ENCODE measurements at places on chromosomes 3 and 15. TPM values are rescaled to one million over a fixed set of nuclear protein-coding genes. Genes with fewer than 3 reads are reported as not detected.
A peak's percentile ranks its signal among the peaks of the same experiment; 100 is the strongest.

DNA sequence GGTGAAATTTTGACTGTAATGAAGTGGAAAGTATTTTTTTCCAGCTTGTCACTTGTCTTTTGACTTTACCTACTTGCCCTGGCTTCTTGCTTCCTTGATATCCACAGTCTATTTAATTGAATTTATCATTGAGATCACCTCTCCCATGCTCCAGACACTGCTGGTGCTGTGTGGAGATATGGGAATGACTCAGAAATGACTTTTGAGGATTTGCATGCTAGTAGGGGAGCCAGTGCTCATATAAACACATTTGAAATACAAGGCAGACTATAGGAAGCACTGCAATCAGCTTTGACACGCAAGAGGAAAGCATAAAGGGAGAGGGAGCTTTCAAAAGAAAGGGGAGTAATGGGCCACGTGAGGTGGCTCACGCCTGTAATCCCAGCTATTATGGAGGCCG is 7.3 kb upstream of the TRPM1 start:
- no peak for DNase-seq

DNA sequence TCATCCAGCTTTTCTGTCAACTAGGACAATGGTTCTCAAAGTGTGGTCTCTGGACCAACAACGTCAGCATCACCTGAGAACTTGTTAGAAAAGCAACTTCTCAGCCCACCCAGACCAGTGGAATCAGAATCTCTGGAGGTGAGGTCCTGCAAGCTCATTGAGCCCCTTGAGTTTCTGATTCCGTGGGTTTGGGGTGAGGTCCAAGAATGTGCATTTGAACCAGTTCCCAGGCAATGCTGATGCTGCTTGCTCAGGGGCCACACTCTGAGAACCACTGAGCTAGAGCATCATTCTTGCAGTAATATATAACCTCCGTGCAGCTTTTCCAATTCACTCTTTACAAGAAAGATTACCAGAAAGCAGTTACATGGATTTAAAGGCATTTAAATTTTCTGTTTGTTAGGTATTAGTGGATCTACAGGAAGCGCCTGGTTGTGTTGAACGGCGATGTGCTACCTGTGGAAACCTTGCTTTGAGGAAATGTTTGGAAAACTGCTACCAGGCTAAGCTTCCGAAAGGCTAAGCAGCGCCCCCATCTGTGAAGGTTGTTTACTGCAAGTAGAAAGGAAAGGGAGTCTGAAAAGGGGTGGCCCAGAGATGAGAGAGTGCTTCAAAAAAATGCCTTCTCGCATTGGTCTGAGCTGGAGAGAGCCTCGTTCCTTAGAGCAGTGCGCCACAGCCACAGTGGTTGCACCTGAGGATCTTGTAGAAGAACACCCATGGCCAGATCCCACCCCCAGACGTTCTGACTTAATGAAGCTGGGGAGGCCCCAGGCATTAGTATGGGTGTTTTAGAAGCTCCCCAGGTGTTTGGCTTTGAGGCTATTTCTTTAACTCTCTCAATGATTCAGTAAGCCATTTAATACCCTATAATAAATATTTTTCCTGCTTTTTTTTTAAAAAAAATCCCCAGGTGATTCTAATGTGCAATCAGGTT is 50.0 kb downstream of the RLBP1 start:
- DNase-seq: no peak

DNA sequence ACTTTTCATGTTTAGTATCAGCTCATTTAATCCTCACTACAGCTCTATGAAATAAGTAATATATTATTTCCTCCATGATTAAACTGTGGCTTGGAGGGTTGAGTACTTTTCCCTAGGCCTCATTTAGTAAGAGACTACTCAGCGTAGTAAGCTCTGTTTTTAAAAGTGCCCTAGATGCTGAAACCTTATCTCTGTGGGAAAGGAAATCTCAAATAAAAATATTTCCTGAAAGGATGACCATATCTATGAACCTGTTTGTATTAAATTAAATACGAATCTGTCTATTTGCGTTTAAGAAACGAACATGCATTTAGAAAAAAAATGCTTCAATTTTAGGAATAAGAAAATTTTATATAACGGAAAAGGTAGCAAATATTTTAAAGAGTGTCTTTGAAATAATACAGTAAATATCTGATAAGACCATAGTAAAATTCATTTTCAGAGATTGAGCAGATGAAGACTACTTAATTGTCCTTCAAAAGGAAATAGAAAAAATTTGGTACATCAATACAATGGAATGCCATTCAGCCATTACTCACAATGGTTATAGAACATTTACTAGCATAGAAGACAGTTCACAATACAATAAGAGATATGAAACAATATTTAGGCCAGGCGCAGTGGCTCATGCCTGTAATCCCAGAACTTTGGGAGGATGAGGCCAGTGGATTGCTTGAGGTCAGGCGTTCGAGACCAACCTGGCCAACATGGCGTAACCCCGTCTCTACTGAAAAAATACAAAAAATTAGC is 56.2 kb downstream of the ATG7 start:
- DNase-seq: no peak

- DNase-seq: no peak
Measured at GRCh38 chr3:184429786-184430185, 49.9 kb downstream of the CHRD start.

The IGSF10 gene
- total RNA-seq: 5.0 TPM

DNA sequence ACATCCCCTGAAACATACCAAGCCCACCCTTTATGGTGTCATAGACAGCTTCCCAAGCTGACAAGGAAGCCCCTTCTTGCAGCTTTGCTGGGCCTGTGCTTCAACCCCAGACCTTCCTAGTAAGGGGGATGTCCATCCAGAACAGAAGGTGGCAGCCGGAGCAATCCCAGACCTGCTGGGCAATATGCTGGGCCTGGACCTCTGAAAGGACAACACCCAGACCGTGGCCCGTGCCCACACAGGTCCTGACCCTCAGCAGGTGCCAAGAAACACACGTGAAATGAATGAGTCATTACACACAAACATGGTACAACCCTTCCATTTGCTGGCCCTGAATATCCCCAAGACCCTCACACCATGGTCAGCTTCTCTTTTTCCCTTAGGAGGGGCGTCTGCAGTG is 19.8 kb upstream of the VILL start:
- no peak for DNase-seq

DNA sequence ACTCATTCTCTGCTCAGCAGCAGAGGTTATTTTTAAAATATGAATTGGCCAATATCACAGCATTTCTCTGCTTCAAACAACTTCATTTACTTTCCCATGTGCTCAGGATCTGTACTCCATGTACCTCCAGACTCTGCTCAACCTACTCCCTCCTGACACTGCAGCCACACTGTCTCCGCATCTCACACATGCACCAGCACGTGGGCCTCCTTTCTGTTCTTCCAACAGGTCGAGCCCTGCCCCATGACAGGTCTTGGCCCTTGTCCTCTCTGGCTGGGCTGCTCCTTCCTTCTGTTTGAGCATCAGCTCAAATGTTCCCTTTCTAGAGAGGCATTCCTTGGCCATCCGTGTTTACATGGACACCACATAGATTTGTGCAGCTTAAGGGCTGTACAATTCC is 195.7 kb downstream of the EBLN2 start:
- no peak for DNase-seq

GRCh38 chr3:150411976-150412375 is 3.9 kb downstream of the TSC22D2 start:
- no peak for DNase-seq

GRCh38 chr3:173737167-173737808 is 339.7 kb downstream of the NLGN1 start:
- no peak for DNase-seq

- peak; percentile 89 for DNase-seq
Measured at GRCh38 chr3:46987743-46988401, 8.4 kb downstream of the NBEAL2 start.

The SMAD3 gene
- total RNA-seq: 40.5 TPM

GRCh38 chr3:56864090-56864489 is 62.3 kb upstream of the ARHGEF3 start:
- no peak for DNase-seq

DNA sequence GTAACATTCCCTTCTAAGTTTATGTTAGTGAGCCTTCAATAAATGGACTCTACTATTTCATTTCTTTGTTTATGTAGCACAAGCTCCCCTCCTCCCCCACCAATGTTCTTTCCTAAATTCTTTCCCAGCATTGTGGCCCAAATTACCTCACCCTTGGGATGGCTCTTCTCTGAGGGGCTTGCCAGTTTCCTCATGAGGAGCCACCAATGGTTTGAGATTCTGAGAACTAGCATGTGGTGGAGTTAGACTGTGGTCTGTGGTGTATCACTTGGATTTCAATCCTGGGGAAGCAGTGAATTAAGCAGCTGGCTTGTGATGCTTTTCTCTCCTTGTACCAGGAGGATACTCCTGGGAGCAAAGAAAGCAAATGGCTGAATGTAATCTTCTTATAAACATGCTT is 50.0 kb upstream of the NPHP3 start:
- DNase-seq: no peak

The HOMER2 gene
- 24.4 TPM for total RNA-seq

GRCh38 chr3:179526989-179527391 is 35.7 kb upstream of the ACTL6A start:
- peak; percentile 80 for DNase-seq

DNA sequence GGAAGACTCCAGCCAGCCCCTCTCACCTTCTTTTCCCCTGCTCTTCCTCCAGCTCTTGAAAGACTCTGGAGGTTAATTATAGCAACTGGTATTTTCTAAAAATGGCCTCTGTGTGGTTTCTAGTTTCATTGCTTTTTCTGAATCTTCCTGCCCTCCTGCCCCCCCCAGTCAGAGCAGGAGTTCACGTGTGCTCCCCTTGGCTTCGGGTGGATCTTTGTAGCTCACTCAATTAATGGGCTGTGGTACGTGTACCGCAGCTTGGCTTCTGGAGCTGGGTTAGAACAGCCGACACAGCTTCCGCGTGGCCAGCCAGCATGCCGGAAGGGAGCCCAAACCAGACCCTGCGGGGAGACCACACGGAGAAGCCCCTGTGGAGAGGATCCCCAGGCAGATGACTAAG is 31.5 kb downstream of the TM2D3 start:
- DNase-seq: no peak

The FBXL22 gene
- total RNA-seq: 31.9 TPM

GRCh38 chr3:135310317-135310716 is 515.3 kb downstream of the EPHB1 start:
- DNase-seq: no peak

DNA sequence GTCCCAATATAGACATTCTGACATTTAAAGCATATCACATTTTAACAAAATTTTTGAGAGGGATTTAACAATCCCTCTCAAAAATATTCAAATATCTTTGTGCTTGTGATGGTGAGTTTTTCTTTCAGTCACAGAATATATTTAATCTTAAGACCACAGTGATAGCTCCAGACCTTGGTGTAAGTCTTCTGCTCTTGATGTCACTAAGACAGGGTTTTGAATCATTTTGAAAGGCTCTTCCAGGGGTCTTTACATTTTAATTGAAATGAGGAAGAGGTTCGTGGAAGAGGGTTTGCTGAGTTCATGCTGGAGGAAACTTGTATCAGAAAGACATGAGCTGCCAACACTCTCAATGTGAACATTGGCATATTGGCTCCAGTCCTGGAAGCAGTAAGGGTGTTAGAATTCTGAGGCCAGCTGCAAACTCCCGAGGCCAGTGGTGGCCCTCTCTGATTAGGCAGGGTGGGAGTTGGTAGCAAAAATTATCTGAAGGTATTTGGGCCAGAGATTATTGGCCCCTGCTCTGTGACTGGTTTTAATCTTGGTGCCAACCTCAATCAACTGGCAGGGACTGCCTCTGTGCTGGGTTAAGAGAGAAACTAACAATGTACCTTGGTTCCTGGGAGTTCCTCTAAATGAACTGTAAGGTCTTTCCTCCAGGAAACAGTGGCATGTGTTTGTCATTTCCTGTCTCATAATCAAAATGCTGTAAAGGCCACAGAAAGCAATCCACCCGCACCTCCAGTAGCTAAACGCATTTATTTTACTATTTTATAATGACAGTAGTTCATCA is 5.3 kb downstream of the POU1F1 start:
- no peak for DNase-seq

The PIF1 gene
- 0.25 TPM for total RNA-seq

GRCh38 chr3:105996781-105997180 is 128.0 kb upstream of the CBLB start:
- no peak for DNase-seq

The TRPM1 gene
- not detected for total RNA-seq

The ATP8B4 gene
- total RNA-seq: 5.2 TPM

The GOLGA8T gene
- total RNA-seq: 1.8 TPM

GRCh38 chr3:73187328-73187727 is 125.9 kb downstream of the EBLN2 start:
- DNase-seq: no peak

DNA sequence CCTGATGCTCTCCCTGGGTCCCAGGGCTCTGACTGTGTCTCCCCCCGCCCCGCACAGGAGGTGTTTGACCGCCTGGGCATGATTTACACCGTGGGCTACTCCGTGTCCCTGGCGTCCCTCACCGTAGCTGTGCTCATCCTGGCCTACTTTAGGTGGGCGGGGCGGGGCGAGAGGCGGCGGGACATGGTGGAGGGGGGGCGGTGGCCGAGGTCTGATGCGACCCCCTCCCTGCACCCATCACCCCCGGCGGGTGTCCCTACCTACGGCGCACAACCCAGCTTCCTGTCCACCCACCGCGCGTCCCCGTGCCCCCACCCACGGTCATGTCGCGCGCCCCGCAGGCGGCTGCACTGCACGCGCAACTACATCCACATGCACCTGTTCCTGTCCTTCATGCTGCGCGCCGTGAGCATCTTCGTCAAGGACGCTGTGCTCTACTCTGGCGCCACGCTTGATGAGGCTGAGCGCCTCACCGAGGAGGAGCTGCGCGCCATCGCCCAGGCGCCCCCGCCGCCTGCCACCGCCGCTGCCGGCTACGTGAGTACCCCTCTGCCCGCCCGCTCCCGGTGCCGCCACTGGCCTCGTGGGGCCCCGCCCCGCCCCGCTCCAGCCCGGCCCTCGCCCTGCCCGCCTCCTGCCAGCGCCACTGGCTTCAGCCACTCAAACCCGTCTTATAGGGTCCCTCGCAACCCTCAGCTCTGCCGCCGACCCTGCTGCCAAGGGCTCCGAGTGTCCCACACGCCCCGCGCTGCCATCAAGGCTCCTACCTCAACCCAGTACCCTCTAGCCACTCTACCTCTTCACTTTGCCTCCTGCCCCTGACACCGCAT is 21.0 kb downstream of the PTH1R start:
- peak; percentile 56 for DNase-seq

DNA sequence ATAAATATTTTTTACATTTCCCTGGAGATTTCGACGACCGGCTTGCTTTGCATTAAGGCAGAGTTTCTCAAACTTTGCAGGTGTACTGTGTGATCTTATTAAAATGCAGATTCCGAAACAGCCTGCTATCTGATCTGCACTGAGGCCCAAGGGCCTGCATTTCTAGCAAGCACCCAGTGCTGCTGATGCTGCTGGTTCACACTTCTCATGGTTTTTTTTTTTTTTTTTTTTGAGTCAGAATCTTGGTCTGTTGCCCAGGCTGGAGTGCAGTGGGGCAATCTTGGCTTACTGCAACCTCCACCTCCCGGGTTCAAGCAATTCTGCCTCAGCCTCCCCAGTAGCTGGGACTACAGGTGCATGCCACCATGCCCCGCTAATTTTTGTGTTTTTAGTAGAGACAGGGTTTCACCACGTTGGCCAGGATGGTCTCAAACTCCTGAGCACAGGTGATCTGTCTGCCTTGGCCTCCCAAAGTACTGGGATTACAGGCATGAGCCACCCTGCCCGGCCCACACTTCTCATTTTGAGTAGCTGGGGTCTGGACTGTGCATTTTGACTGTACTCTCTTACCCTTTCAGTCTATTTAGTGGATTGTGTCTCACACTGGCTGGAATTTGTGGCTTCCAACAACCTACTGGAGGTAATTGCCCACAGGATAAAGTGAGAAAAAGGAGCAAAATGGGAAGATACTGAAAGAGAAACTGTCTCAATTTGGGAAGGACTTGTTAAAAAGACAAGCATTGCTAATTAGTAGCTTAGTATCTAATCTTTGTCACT is 94.1 kb downstream of the ITPR1 start:
- DNase-seq: no peak

The MYL3 gene
- 442 TPM for total RNA-seq
